Substantia nigra (tissue), 51 donors: ENCODE measurements at places on chromosomes 5 and 9.

- no peak for DNase-seq
These were observed 154.3 kb downstream of the PALM2AKAP2 start for GRCh38 chr9:109934136-109934856.

DNA sequence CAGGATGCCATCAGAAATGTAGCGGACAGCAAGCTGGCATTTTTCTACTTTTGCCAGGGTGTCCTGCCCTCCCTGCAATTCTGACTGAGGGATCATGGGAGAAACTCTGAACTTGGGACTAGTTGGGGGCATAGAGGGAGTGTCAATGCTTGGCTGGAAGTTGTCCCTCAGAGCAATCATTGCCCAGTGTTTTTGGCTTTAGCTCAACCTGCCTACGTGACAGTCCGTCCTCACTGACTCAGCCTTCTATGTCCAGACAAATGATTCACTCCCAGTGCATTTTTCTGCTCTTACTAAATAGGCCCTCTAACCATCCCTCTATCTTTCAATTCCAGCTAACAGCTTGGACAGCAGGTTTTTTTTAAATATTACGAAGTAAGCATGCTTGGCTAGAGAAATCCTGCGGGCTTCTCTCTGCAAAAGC, 627.4 kb downstream of the TLR4 start:
- DNase-seq = no peak

- no peak for DNase-seq
These were observed 237.0 kb downstream of the IRX2 start for GRCh38 chr5:2514484-2514883.

- DNase-seq = no peak
These were observed 68.9 kb downstream of the FBXO38 start for GRCh38 chr5:148452499-148453193.

DNA sequence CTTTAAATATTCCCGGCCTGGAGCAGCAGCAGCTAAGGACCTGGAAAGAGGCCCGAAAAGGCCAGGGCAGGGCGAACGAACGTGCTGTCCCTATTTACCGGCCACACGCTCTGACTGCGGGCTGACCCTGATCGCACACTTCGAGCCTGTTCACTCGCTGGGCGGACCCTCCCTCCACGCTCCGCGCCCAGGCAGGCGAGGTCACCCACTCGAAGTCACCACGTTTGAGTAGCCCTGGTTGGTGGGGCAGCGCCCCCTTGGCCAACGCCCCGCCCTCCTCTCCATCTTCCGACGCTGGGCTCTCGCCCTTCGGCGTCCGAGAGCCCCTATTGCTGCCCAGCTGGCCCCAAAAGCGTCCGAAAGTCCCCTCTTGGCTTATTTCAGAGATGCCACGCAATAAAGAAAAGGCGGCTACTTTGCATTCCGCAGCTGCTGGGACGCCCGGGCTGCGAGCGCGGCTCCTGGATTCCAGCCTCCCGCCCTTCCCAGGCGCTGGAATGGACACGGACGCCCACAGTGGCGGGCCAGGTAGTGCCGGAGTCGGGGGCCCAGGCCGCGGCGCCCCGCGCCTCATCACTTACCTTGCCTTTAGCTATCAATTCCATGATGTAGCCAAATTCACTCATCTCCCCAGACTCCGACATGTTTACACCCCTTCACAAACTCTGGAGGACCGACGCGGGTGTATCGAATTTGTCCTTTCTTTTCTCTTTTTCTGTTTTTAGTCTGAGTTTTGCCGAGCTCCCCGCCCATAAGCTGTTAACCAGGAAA, 9.9 kb upstream of the TRIM36 start:
- DNase-seq = no peak

DNA sequence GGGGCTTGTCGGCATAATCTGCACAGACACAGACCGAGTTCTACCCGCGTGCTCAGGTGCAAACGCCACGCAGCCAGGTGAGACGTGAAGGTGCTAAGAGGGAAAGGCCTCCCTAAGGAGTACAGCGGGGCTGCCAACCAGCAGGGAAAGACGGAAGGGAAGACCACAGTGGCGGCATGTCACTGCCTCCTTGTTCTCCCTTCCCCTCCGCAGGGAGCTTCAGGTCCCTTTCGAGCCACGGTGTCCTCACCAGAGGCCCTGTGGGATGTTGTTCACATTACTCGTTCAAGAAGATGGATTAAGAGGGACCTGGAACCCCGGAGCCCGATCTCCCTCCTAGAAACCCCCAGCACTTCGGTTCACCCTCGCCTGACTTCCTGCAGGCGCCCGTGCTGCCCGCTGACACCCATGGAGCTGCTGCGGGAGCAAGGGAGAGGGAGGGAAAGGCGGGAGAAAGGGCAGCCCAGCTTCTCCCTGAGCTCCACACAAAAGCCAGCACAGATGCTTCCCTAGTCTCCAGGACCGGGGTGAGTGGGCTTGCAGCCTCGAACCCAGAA, 686 bp downstream of the BRD9 start:
- no peak for DNase-seq

GRCh38 chr5:116265471-116265870, 180.6 kb downstream of the COMMD10 start:
- no peak for DNase-seq

- no peak for DNase-seq
These were observed 39.2 kb upstream of the PCA3 start for GRCh38 chr9:76725011-76725546.

DNA sequence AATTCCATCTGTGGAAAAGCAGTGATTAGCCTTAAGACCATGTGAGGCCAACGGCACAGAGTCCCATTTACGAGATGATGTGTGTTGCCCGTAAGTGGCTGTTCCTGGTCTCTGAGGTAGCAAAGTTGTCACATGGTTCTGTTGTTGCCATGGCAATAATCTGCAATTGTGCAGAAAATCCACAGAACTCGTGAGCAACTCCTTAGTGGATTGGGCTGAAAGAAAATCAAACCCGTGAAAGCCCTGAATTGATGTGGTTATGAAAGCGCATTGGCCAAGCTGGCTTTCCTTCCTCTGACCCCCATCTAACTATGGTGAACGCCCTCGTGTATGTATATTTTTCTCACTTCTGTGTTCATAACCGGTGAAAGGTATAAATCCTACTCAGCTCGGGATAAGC, 614.7 kb downstream of the EBF1 start:
- no peak for DNase-seq

- no peak for DNase-seq
These were observed 1.3 kb upstream of the DMRT2 start for GRCh38 chr9:1048811-1049210.

- no peak for DNase-seq
These were observed 11.3 kb downstream of the PDGFRB start for GRCh38 chr5:150144246-150144801.
